ENCODE measurements at places on chromosomes 13 and 19. TPM values are rescaled to one million over a fixed set of nuclear protein-coding genes. Genes with fewer than 3 reads are reported as not detected.

The IRGQ gene
- 41.7 TPM for total RNA-seq

DNA sequence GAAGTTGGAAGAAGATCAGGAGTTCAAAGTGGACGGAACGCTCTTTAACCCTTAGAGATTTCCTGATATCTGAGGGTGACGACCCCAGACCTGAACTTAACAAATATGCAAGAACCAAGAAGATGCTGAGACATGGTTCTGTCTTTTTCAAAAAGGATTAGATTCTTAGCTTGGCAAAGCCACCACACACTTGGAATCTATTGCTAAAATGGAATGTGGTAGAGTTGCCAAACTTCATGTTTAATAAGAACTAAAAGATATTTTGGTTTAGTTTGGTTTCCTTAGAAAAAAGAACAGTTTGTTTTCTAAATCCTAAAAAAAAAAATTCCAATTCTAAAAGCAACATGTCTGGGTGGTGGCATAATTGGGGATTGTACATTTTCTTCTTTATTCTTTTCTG is 29.5 kb downstream of the UNC13A start:
- no peak for DNase-seq

- DNase-seq = no peak
Observed at GRCh38 chr13:43879755-43880181, at the start of gene LACC1. TSS of gene LACC1 (plus strand) at chr13:43879904. CDS start at chr13:43880986, 1,082 bp downstream.

GRCh38 chr19:13132471-13133180 is 14.6 kb downstream of the NACC1 start:
- no peak for DNase-seq

DNA sequence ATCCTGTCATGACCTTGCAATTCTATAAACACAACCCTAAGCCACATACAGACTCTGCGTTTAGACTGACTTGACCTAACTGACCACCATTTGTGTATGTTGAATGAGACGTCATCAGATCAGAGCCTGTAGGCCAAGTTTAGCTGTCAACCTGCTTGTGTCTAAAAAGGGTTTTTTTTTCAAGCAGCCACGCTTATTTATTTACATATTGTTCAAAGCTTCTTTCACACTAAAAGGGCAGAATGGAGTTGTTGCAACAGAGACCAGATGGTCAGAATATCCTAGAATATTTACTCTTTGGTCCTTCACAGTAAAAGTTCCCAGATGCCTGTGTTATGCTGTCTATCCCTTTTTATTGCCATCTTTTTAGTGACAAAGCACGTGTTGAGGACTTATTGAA is 307.7 kb upstream of the SLC10A2 start:
- no peak for DNase-seq
